Astrocyte (in vitro differentiated cells and primary cell): ENCODE measurements at places on chromosomes 1 and 21.

GRCh38 chr1:212637902-212638301 is 29.3 kb downstream of the ATF3 start:
- peak; percentile 53 for DNase-seq

GRCh38 chr1:19640363-19641316 is 3.5 kb upstream of the NBL1 start:
- no peak for DNase-seq

DNA sequence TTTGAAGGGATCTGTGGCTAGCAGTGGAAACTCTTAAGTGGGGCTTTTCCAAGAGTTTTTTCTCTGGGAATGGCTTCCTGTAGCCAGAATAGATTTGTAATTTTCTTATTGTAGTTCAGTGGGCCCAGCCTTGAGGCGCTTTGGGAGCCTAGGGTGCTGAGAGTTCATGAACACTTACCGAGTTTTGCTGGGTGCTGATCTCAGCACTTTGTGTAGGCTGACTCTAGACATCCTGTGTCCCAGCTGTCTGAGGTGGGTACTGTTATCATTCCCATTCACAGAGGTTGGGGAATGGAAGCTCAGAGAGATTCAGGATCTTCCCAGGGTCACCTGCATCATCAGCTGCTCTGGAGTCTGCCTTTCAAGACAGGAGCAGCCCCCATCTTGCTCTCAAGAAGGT is 7.0 kb downstream of the PPFIA4 start:
- no peak for DNase-seq

DNA sequence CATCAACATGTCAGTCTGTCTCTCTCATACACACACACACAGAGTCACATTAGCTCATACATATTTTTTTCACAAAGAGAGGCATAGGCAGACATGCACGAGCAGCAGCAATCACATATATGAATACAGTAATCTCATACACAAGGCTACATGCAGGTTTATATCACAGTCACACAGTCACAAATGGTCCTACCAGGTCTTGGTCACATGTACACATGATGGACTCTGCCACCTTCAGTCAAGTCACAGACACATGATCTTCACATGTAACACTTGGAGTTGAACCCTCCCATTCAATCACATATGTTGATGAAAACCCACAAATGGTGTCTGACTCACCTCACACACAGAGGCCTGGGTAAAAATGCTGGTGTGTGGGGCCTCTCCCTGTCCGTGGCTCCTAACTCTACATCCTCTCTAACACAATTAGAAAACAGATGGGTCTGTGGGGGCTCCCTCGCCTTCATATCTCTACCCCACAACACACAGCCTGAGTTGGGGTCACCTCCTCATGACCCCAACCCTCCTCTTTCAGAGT is 27.9 kb downstream of the RIMS3 start:
- no peak for DNase-seq

DNA sequence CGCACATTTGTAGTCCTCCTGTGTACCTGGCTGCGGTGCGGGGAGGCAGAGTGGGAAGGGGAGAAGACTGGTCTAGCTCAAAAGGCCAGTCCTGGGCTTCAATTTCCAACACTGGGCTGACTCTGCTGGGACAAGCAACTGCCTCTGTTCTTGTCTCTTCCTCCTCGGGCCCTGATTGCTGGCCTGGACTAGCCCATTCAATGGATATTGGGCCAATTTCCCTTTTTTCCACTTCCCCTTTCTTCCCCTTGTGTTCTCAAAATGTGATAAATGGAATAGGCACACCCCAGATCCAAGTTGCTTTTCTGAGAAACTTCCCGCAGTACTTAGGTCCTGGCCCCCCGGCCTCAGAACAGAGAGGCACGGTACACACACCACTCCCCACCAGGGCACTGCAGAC is 48.2 kb downstream of the SPSB1 start:
- DNase-seq: no peak

DNA sequence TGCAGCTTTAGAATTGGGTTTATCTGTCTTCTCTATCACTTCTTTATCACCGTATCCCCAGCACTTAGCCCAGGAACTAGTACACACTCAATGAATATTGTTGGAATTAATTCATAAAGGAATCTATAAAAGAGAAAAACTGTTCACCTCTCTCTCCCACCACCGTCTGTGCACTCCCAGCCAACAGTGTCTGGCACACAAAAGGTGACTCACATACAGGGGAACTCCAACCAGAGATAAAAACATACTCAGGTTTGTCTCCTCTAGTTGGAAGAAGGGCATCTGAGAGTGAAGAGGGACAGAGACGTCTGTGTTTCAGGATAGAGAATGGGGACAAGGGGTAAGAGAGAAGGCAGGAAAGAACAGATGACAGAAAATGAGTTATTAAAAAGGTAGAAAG is 10.0 kb downstream of the ITLN1 start:
- DNase-seq: no peak

DNA sequence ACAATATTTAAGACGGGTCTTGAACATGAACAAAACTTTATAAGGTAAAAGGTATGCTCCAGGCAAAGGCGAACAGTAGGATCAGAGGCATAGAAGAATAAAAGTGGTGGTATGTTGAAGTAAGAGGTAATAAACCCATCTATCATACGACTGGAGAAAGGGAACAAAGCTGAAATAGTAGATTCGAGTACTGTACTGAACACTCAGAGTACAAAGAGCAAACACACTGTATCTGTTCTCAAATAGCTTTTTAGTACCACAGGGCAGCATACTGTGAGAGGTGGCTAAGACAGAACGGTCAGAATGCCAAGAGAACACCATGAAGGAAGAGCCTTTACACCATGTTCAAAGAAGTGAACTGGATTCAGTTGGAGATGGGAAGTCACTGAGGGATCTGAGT is 83.2 kb downstream of the EPS15 start:
- DNase-seq: no peak

GRCh38 chr1:30981172-30981571 is 72.6 kb upstream of the SDC3 start:
- no peak for DNase-seq

GRCh38 chr1:43606624-43607023 is 43.3 kb upstream of the KDM4A start:
- DNase-seq: no peak

GRCh38 chr1:70222716-70223235 is 1.6 kb downstream of the SRSF11 start:
- DNase-seq: no peak

- DNase-seq: no peak
Measured at GRCh38 chr1:27519331-27520258, 29.6 kb upstream of the WASF2 start.

DNA sequence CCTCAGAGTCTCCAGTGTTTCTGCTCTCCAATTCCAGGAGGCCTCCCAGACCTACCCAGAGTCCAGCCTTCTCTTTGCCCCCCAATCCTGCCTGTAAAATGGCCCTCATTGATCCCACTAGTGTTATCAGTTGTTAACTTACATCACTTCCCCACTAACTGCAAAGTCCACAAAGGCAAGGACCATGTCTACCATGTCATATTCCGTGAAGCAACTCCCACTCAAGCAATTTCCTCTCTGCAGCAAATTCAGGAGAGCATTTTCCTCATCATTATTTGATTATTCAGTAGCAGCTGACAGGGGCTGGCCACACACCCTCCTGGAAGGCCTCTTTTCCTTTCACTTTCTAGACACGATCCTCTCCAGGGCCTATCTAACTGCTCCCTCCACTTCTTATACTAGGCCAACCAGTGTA is 153.5 kb downstream of the RERE start:
- no peak for DNase-seq

DNA sequence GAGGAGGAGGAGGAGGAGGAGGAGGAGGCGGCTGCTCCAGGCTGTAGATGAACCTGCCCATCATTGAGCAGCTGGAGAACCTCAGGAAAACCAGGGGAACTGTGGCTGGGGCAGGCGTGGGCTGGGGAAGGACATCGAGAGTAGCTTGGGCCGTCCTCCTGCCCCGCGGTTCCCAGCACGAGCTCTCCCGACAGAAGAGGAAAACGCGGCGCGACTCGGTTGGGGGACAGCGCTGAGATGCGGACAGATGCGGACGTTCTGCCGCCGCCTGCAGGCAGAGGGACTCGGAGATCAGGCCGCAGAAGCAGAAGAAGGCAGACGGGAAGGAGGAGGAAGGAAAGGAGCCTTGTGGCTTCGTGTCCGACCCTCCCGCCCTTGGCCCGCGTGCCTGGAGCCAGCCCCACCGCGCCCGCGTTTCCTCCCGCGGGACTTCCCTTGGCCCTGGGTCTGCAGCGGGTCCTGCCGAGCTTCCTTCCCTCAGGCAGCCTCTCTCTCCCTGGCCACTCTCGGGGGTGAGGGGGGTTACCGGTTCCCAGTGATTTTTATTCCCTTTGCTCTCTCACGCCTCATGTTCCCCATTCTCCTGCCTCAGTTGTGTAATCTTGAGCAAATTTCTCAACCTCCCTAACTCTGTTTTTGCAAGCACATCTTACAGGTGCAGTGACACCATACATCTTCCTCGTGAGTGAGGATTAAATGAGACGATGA is 1.7 kb upstream of the TNFRSF9 start:
- peak; percentile 41 for DNase-seq

DNA sequence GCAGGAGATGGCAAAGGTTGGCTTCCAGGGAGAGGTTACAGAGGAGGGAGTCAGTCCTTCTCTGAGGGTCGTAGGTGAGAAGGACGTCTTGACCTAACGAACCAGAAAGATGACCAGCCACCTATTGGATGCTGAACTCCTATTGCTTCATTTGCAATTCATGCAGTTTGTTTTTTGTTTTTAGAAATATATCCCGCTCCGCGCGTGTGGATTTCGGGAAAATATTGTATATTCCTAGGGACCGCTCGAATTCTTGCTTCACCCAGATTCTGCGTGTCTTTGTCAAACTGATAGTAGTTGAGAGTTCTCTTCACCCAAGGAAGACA is 564 bp downstream of the DISP1 start:
- DNase-seq: no peak

DNA sequence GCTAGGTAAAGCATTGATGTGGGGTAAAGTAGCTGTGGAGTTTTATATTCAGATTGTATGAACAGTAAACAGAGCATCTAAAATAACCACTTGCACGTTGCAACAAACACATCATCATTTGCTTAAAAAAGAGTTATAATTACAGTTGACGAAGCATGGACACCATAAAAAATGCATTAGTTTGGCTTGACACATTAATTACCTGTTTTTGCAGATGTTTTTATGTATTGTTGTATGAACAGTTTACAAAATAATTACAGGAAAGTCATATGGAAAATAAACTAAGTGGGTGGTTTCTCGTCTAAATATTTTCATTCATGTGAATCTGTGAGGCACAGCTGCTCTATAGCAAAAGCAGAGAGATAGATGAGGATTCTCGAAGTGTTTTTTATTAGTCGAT is 108.3 kb downstream of the RPS6KC1 start:
- DNase-seq: no peak

- no peak for DNase-seq
Measured at GRCh38 chr1:2354511-2355372, 36.6 kb downstream of the MORN1 start.

- no peak for DNase-seq
Measured at GRCh38 chr1:48558366-48558765, 86.4 kb upstream of the SPATA6 start.

DNA sequence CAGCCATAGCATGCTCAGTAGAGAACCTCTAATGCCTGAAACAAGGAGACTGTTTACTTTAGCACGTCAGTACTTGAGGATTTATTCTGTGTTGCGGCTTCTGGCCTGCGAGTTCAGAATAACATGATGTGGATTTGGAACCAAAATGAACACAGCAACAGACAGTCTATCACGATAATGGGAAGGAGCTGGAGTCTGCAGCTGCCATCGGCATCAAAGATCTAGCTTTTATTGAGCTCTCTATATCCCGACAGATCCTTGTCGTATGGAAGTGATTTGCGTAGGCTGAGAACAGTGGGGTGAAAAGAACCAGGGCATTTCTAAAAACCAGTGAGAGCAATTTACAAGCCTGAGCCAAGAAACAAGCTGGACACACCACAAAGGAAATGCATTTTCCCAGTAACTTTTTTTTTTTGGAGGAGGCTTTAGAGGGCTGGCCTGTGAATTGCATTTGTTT is 294.2 kb downstream of the KIF26B start:
- DNase-seq: peak; percentile 55

GRCh38 chr1:189970331-189971230 is 507.1 kb downstream of the BRINP3 start:
- DNase-seq: peak; percentile 8

- DNase-seq: no peak
Measured at GRCh38 chr1:197773856-197774255, 1.4 kb downstream of the DENND1B start.

GRCh38 chr1:172470149-172470548 is 26.3 kb upstream of the PIGC start:
- no peak for DNase-seq

GRCh38 chr1:9753121-9753531 is 70.6 kb downstream of the CLSTN1 start:
- DNase-seq: peak; percentile 74
